Naive thymus-derived CD4-positive, alpha-beta T cell (primary cell): ENCODE measurements at places on chromosomes 13 and 19.
A peak's percentile ranks its signal among the peaks of the same experiment; 100 is the strongest.

DNA sequence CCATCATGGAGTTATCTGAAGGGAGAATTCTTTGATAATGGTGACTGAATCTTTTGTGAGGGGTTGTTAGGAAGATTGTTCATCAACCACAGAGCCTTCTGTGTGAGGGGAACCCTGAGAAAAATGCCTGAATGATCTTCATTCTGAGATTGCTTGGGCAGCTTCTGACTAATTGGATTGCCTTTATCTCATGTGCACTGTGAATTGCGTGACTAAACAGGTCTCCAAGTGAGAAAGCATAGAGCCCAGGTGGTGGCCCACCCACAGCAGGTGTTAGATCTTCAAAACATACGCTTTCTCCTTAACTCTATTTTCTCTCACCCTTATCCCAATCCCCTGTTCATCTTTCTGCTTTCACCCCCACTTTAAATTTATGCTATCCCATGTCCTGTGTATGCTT lies 58.3 kb downstream of the DOCK9 start:
- DNase-seq, result no peak

DNA sequence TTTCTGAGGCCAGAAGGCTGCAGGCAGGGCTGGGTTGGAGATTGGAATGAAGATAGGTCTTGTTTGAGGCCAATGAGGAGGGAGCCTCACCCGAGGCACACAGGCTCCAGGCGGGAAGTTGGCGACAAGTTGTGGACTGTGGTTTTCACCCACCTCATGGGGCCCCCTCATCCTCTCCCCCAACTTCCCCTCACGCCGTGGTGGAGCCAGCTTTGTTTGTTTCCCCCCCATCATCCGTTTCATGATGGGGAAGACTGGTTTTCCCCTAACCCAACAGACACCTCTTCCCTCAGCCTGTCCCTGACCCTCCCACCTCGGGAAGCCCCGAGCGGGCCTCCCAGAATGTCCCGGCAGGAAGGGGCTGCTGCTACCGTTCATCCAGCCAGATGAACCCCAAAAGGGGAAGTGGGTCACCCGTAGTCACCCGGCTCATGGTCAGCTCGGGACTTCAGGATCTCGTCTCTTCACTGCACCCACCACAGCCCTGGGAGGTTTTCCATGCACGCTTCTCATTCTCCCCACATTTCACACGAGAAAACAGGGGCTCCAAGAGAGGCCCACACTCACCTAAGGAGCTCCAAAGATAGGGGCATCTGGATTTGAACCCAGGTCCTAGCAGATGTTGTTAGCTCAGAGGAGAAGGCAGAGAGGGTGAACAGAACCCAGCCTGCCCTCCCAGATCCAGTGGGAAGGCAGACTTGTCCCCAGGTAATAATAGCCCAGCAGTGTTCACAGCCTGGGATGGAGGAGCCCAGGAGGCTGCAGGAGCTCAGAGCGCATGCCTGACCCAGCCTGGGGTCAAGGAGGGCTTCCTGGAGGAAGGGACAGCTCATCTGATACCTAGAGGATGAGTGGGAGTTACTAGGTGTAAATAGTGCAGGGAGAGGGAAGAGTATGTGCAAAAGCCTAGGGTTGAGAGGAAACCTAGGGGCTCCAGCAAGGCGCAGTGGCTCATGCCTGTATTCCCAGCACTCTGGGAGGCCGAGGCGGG lies 23.5 kb downstream of the CEACAM16 start:
- no peak for DNase-seq

GRCh38 chr13:91988331-91988730 lies 589.9 kb downstream of the GPC5 start:
- no peak for DNase-seq

GRCh38 chr13:48640767-48641166 lies 13.0 kb upstream of the CYSLTR2 start:
- no peak for DNase-seq

DNA sequence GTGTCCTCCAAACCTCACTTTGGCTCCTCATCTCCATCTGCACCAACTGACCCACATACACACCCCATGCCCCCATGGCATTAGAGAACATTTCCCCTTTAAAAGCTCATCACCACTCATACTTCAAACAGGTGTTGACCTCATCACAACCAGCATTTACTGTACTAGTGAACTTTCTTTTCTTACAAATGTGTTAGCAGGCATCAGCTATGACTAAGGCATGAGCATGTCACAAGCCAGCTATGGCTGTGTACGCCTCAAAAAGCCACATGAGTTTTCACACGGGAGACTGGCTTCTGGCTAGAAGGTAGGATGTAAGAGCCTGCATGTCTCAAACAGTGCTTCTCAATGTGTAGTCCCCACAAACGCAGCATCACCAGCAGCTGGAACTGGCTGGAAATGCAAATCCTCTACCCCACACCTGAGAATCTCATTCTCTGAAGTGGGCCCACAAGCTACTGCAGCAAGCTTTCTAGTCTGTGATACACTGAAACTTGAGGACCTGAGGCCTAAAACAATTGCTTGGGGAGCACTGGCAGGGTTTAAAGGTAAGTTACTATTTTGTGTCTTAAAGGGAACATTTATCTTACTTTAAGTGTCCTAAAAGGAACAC lies 66.8 kb downstream of the TUBGCP3 start:
- DNase-seq, result no peak

DNA sequence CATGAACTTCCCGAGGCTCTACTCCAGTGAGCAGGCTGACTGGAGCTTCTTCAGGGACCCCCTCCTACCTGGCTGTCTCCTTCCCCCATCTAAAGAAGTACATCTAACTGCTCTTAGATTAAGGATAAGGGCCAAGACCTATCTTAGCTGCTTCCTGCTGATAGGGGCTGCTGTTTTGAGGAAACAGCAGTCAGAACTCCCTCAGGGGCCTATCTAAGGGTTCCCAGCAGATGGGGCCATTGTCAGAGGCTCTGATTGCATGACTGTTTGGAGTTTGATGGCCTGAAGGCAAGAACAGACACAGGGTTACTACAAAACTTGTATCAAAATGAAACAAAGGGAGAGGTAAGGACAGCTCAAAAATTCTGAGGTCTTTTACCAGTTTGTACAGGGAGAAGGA lies 2636.9 kb upstream of the PCDH20 start:
- DNase-seq, result no peak

- DNase-seq, result no peak
Measured at GRCh38 chr13:68046903-68047302, 816.8 kb upstream of the PCDH9 start.

- DNase-seq, result no peak
Measured at GRCh38 chr13:91297503-91297902, 50.0 kb upstream of the MIR17HG start.

DNA sequence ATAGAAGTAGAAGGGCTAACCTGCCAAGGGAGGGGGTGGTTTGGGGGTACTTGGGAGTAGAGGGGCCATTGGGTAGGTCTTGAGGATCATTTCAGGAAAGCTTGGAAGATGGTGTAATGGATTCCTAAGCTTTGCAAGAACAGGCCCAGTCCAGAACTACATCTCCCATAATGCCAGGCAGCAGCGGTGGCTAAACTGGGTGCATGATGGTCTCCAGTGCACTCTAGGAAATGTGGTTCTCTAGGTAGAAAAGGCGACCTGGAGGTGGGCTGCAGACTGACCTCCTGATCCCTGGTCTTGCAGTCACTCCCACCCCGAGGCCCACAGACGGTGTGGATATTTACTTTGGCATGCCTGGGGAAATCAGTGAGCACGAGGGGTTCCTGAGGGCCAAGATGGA lies 3.8 kb downstream of the APLP1 start:
- no peak for DNase-seq

DNA sequence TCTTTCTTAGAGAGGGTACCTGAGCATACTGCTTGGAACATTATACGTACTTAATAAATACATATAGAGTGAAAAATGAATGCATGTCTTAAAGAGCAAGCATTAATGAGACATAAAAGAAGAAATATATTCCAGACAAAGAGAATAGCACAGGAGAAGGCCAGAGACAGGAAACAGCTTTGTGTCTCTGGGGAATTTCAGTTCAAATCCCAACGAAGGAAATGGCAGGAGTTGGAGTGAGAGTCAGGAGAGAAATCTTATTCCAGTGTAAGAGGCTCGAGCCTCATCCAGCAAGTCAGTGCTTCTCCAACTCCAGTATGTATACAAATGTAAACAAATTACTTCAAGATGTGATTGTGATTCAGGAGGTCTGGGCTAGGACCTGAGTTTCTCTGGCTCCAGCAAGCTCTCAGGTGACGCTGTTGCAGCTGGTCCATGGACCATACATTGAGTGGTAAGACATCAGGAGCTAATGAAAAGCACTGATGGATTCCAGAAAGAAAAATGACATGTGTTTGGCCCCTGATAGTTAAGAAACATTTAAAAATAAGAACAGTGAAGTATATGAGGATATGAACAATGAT lies 108.2 kb downstream of the RAP2A start:
- DNase-seq, result no peak

DNA sequence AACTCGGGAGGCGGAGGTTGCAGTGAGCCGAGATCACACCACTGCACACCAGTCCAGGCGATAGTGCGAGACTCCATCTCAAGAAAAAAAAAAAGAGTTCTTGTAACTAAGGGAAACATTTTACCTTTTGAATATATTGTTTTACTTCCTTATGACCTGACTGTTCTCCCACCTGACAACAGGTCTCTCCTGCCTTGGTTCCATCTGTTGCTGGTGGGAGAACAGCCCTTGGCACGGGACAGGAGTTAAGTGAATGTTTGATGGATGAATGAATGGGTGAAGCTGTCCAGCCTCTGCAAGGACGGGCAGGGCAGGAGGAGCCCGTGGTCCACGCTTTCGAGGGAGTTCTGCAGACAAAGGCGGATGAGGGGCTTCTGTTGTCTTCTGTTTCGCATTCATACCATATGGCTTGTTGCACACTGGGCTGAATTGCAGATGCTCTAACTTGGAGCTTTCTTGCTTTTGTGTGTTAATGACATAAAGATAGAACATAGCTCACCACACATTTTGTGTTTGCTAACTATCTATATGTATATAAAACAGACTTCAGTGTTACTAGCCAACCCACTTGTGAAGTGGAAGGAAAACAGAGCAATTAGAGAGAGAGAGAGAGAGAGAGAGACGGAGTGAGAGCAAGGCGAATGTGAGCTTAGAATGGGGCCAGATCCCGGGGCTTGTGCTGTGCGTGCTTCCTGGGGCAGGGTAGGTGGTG lies 16.2 kb upstream of the CCNE1 start:
- no peak for DNase-seq

GRCh38 chr19:30877661-30878113 lies 471.5 kb downstream of the TSHZ3 start:
- no peak for DNase-seq

GRCh38 chr13:74062933-74063332 lies 71.3 kb downstream of the KLF12 start:
- DNase-seq, result peak; percentile 24

- no peak for DNase-seq
Measured at GRCh38 chr19:1673645-1674292, 21.4 kb upstream of the TCF3 start.

GRCh38 chr13:62094932-62095331 lies 679.3 kb upstream of the PCDH20 start:
- no peak for DNase-seq

- DNase-seq, result no peak
Measured at GRCh38 chr19:17618281-17618903, 62.9 kb downstream of the COLGALT1 start.

DNA sequence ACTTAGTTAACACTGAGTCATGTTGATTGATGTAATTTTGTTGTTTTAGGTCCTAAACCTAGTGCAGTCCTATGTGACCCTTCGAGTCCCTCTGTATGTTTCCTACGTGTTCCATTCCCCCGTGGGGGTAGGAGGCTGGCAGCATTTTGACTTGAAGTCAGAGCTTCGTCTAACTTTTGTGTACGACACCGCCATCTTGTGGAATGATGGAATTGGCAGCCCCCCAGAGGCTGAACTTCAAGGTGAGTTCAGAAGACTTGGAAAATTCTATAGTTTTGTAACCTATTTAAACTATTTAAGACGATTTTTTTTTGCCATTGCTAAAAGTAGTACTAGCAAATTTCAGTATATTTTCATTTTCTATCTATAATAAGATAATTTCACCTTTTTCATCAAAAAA lies 117.9 kb downstream of the STOML3 start:
- peak; percentile 13 for DNase-seq

- DNase-seq, result peak; percentile 48
Measured at GRCh38 chr13:110644892-110645521, 29.7 kb downstream of the NAXD start.

DNA sequence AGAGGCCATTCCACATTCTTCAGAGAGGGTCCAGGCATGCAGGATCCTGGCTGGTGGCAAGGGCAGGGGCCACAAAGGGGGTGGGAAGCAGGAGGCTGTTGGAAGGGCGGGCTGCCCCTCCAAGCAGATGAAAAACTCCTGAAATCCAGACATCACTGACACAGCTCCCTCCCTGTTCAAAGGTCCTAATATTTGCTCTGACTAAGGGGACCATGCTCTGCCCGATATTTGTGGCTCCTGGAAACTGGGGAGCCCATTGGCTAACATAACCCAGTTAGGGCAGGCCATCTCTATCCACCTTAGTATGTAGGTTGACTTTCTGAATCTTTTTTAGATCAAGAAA lies 3.3 kb upstream of the CDX2 start:
- DNase-seq, result no peak

GRCh38 chr19:1606138-1606651 lies 933 bp upstream of the UQCR11 start:
- DNase-seq, result no peak

GRCh38 chr19:33311326-33311682 lies 9.0 kb upstream of the CEBPA start:
- no peak for DNase-seq

DNA sequence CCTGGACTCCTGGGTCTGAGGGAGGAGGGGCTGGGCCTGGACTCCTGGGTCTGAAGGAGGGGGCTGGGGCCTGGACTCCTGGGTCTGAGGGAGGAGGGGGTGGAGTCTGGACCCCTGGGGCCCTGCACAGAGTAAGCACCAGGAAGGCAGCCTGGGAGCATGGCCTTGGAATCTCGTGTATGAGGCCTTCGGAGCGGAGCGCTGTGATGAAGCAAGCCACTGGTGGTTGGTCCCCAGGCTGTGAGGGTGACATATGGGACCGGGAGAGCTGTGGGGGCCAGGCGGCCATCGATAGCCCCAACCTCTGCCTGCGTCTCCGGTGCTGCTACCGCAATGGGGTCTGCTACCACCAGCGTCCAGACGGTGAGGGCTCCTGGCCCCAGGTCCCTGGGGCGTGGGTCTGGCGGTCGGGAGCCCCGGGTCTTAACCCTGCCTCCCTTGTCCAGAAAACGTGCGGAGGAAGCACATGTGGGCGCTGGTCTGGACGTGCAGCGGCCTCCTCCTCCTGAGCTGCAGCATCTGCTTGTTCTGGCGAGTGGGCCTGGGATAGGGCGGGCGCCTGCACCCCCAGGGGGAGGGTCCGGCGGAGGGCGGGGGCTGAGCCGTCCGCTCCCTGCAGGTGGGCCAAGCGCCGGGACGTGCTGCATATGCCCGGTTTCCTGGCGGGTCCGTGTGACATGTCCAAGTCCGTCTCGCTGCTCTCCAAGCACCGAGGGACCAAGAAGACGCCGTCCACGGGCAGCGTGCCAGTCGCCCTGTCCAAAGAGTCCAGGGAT lies 918 bp downstream of the TMEM190 start:
- DNase-seq, result no peak

DNA sequence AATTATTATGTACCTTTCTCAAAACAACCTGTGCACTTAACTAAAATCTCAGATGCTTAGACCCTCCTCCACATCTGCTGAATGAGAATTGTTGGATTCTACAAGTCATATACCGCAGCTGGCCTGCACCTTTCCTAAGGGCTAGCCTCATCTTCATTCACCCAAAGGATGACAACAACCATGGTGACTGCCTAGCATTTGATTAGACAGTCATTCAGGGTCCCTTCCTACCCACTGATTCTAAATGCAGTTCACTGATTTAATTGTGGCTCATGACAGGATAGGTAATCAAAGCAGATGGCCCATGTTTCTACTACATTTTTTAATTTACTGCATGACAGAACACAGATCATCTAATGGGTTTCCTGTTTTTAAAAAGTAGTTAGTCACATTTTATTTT lies 551.9 kb upstream of the SLC10A2 start:
- no peak for DNase-seq

GRCh38 chr19:50967929-50968715 lies 1.3 kb downstream of the KLK6 start:
- no peak for DNase-seq
